Activated CD4-positive, alpha-beta T cell treated with anti-CD3 and anti-CD28 coated beads, Interleukin-2, Interleukin-4, amounts not matched to agents 100 ng/mL and 50 ng/mL, durations not matched to agents 16 hours and 8 hours (primary cell): ENCODE measurements at places on chromosomes 4 and X.

DNA sequence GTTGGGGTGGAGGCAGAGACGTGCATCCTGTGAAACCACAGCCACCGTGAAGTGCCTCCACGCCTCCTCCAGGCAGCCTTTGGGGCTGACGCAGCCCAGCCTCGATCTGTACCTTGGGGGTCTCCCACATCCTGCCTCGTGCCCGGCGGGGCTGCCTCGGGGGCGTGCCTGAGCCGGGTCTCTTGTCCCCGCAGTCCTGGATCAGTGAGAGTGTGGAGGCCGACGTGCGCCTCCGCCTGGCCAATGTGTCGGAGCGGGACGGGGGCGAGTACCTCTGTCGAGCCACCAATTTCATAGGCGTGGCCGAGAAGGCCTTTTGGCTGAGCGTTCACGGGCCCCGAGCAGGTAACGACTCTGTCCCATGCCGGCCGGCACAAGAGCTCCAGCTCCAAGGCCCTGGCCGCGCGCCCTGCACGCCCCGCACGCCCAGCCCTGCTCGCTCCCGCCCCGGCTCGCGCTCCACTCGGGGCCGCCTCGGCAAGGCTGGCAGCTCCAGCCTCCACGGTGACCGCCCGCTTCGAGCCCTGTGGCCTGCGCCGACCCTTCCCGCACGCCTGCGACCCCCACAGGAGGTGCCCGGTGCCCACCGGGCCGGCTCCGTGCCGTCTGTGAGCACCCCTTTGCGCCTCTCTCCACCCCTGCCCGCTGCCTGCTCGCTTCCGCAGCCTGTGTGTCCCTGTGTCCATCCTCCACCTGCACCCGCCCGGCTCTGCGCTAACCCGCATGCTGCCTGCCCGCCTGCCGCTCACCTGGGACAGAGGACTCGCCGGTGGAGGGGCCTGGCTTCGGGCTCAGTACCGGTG lies 9.8 kb downstream of the FGFR3 start:
- DNase-seq: no peak

- DNase-seq: peak; percentile 66
Measured at GRCh38 chrX:134718966-134719317, 60.7 kb upstream of the PLAC1 start.

GRCh38 chr4:151117371-151117962 lies 18.0 kb downstream of the RPS3A start:
- peak; percentile 62 for DNase-seq

- no peak for DNase-seq
Measured at GRCh38 chr4:140020457-140021361, 133.3 kb downstream of the MAML3 start.

DNA sequence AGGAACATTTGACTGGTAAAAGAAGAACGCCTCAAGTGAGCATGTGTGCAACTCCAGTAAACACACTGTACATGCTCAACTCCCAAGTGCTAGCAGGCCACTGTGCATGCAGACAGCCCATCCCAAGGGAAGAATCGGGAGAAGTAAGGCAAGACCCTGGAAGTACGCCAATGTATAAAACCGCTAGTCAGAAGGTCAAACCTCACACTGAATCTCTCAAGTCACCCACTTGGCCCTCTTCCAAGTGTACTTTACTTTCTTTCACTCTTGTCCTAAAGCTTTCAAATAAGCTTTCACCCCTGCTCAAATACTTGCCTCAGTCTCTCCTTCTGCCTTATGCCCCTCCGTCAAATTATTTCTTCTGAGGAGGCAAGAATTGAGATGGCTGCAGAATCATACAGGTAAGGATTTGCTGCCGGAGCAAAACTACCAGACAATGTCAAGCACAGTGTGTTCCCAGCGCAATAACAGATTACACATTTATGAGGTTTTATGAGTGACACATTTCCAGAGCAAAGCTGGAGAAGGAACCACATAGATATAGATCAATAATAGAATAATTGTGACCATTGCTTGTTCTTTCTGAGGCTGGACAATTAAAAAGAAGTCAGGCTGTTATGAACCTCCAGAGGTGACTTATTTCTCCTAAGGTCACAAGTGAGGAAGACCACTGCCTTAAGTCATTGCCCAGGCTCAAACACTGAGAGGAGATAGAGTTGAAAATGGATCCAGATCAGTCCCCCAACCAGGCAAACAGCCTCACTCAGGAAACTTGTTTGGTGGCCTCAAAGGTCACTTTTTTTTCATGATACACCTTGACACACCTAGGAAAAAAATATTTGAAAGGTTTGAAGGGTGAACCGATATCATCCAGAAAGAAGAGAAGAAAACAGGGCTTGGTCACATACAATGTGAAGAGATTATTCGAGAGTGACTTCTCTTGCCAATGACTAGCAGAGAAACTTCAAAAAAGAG lies 26.3 kb downstream of the CXCL1 start:
- DNase-seq: no peak

GRCh38 chr4:114807759-114808404 lies 209.3 kb downstream of the UGT8 start:
- peak; percentile 61 for DNase-seq

DNA sequence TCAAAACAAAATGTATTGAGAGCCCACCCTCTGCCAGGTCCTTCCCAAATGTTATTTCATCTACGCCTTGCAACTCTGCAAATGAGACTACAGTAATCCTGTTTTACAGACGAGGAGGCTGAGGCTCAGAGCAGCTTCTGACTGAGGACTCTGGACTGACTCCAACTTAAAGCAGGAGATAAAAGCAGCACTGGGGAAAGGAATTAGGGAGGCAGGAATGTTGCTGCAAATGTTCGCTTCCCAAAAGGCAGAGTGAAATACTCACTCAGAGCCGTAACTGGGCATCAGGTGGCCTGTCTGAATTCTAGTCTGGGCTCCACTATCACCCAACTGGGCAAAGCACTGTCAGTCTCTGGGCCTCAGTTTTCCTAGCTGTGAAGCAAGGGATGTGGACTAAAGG lies 94.7 kb upstream of the SRD5A3 start:
- DNase-seq: no peak

DNA sequence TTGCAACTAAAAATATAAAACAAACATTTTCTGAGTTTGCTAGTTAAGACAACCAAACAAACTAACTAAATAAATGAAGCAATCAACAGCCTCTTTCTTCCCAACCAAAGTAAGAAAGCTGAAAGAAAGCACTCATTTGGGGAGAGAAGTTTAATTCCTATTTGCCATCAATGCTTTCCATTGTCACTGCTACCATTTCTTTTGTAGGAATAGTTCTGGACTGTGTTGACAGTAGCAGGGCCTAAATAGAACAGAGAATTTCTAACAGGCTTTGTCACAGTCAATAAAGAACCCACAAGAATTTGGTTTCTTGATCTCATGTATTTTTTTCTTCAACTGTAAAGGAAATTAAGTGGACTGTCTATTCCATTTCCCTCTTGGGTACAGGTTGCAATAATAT lies 1886.4 kb upstream of the TENM3 start:
- DNase-seq: no peak

- DNase-seq: no peak
Measured at GRCh38 chr4:112896609-112897190, 152.8 kb upstream of the ANK2 start.

GRCh38 chr4:48681856-48682255 lies 98.2 kb downstream of the FRYL start:
- DNase-seq: peak; percentile 57

DNA sequence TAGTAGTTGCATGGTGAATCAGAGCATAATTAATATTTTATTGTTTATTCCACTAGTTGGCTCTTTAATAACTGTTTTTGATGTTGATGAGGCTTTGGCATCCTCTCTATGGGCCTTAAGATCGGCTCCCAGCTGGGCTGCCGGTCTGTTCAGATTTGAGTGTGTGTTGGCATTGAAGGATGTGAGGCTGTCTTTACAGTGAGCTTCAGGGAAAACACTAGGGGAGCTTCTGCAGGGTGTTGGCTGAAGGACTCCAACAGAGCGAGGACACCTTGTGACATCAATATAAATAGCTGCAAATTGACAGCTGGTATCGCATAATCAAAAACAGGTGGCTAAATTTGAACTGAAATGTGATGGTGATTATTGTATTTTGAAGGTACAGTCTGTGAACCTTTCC lies 322.0 kb downstream of the FSTL5 start:
- no peak for DNase-seq

DNA sequence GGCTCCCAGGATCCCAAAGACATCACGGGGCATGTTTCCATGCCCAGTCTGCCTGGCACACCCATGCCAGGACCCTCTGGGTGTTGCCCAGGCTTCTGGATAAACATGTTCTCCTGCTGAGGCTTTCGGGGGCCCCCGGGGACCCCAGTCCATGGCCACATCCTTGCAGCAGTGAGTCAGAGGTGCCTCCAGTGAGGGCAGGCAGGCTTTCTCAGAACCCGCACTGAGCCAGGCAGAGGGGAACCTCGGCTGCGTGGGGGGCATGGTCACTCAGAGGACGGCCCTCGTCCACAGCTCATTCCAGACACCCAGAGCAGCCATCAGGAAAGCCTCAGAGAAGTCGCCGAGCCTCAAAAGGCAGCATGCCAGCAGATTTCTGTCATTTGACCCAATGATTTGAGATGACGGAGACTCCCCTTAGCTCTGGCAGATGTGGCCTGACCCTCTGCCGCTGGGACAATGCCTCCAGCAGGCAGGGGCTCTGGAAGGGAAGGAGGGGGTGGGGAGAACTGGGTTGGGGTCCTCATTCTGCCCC lies 54.8 kb downstream of the PPP2R2C start:
- no peak for DNase-seq

DNA sequence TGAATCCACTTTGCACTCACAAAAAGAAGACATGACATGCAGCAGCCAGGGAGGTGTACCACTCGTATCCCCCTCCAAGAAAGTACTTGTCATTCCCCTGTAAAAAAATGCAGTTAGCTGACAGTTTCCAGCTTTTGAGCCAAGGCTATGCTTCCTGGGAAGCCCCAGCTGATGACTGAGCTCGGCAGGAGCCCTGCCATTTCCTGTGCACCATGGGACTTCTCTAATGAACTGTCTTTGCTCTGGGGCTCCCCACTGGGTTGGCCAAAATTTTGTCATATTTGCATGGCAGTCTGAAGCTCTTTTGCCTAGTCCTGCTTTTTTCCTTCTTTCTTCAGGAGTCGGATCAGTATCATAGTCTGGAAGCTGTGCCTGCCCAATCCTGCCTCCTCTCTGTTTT lies 104.5 kb upstream of the MAOA start:
- no peak for DNase-seq

DNA sequence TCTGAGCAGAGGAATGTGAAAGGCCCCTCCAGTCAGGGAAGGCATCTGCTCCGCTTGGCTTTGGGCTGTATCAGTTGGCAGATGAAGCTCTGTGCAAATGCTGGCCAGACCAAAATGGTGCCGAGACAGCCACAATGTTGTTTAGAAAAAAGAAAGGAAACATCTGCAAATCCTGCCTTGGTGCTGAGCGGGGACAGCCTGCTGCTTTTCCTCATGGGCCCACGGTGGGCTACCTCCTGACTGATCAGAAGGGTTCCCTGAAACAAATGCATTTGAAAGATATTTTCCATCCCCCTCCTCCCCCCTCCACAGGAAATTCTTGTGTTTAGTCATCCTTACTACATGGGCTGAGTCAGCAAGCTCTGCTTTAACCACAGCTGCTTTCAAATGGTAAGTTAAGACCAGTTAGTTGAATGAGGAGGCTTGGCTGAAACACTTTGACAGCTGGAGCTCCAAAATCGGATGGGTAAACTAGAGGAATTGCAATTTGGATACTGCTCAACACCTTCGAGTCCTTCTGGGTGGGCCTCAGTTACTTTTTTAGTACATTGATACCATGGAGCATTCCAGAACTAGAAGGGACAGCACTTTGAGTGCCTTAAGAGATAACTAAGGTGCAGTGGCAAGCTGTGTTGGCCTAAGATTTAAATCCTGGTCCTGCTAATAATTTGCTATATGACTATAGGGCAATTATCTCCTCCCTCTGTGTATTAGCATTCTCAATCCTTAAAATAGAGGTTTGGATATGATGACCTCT lies 36.0 kb downstream of the PLAC1 start:
- peak; percentile 74 for DNase-seq

- DNase-seq: peak; percentile 42
Measured at GRCh38 chr4:122826553-122827257, at the start of gene FGF2. Gene FGF2, plus strand, starts transcription at chr4:122826831. Its CDS starts 344 bp downstream, at chr4:122827175.

GRCh38 chrX:153406903-153407302 lies 4.4 kb upstream of the ZFP92 start:
- no peak for DNase-seq

- DNase-seq: no peak
Measured at GRCh38 chr4:142379277-142380051, 466.6 kb downstream of the INPP4B start.

GRCh38 chrX:20235755-20236154 lies 31.0 kb downstream of the RPS6KA3 start:
- DNase-seq: no peak

GRCh38 chr4:153684182-153684970 lies at the start of gene TLR2:
Gene TLR2, plus strand, starts transcription at chr4:153684280. Its CDS starts 18,628 bp downstream, at chr4:153702908.
- DNase-seq: peak; percentile 9

DNA sequence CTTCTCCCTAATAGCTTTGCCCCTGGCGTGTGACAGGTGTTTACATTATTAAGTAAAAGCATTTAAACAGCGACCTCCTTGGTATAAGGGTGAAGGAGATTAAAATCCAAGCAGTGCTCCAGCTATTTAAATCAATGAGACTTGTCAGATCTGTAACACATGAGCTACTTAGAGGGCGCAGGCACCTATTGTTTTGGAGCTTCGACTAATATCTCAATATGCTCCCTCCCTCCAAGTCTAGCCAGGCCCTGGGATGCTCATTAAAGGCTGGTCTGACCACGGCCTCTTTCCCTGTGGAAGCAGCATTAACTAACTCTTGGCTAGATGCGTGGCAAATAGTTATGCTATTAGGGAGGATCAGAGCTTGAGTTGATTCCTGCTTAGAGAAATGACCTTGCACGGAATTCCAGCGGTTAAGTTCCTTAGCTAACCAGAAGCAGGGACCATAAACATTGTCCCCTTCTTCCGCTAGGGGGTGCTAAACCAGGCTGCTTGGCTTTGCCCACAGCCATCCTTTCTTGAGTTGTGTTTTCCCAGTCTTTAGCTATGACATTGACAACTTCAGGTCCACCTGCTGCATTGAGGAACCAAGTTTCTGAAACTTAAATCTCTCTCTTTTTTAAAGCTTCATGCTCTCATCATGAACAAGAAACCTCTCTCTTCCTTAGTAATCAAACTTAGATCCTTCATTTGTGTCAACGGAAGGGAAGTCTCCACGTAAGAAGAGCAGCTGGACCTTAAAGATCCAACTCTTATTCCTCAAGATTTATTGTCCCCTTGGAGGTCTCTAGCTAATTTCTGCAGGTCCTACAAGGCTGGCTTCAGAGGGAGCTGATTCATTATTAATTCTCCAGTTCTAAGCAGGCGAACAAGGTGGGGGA lies 80.7 kb upstream of the IGFBP7 start:
- peak; percentile 24 for DNase-seq

DNA sequence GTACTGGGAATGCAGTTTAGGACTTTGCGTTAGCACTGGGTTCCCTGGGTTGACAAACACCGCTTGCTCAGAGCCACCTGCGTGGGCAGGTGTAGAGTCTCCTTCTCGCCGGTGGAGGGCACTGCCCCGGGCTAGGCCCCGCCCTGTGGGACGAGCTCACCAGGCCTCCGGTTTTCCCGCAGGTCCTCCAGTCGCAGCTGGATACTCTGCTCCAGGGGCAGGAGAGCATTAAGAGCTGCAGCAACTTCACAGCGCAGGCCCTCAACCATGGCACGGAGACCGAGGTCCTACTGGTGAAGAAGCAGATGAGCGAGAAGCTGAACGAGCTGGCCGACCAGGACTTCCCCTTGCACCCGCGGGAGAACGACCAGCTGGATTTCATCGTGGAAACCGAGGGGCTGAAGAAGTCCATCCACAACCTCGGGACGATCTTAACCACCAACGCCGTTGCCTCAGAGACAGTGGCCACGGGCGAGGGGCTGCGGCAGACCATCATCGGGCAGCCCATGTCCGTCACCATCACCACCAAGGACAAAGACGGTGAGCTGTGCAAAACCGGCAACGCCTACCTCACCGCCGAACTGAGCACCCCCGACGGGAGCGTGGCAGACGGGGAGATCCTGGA lies 49.2 kb upstream of the MND1 start:
- DNase-seq: no peak

GRCh38 chr4:185369731-185370130 lies 26.0 kb downstream of the LRP2BP start:
- DNase-seq: no peak
